LHCN-M2 (cell line): ENCODE measurements at places on chromosomes 7 and 10.

DNA sequence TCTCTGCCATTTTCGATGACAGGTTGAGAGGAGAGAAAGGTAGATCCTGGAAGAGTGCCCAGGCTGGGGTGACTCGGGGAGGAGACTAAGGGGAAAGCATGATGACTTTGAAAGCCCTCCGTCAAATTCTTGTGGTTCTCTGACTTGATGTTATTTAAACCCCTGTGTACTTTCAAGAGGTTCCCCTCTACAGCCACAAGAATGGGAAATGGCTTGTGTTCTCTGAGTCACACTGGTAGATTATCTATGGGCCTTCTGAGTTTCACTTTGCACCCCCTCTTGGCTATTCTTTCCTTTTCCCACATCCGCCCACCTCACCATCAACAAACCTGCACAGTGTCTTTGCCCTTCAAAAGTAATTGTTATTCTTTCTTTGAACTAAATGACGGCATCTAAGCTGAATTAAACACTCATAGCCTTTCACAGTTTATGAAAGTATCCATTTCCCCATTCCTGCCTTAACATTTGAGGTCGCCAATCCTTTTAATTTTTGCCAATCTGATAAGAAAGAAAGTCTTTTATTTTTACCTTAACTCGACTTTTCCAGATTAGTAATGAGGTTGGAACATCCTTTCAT is 24.1 kb downstream of the PRF1 start:
- DNase-seq: peak; percentile 96

- no peak for DNase-seq
Observed at GRCh38 chr7:30907527-30908267, 4.0 kb upstream of the AQP1 start.

- DNase-seq: no peak
Observed at GRCh38 chr7:138710536-138711385, 9.6 kb upstream of the SVOPL start.

GRCh38 chr10:133022776-133023100 is 65.0 kb upstream of the ADGRA1 start:
- no peak for DNase-seq

DNA sequence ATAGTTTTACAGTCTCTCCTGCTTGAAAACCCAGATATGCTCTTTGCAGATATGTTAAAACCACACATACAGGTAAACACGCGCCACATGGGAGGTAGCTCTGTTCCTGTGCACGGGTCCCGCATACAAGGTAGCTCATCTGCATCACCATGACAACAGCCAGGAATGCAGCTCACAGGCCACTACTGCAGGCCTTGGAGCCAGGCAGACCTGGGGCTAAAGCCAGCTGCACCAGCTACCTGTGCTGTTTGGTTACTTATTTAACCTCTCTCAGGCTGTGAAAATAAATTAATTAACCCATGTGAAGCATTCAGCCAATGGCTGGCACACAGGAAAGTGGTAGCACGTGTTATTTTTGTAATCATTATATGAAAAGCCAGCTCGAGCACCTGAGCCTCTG is 428.3 kb downstream of the TNS3 start:
- no peak for DNase-seq

DNA sequence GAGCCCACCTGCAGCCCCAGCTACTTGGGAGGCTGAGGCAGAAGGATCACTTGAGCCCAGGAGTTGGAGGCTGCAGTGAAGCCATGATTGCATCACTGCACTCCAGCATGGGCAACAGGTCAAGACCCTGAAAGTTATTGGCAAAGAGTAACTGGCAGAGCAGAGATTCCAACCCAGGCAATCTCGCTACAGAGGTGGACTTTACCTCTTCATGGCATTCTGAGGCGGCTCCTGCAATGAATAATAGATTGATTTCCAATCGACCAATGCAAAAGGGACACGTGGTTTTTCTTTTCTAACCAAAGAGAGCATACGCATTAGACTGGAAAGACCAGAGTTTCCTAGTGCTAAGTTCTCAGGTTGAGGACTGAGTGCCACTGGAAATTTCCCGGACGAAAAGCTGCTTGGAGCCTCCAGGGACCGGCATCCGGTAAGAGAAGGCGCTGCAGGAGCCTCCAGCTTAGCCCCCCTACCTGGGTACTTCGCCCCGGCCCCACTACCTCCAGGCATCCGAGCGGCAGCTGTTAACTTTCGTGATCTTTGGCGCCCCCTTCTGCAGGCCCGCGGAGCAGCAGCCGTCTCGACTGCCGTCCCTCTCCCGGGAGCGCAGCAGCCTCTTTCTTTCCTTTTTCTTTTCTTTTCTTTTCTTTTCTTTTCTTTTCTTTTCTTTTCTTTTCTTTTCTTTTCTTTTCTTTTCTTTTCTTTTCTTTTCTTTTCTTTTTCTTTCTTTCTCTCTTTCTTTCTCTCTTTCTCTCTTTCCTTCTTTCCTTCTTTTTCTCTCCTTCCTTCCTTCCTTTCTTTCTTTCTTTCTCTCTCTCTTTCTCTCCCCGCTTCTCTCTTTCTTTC is 4.1 kb downstream of the MBLAC1 start:
- peak; percentile 45 for DNase-seq
